ENCODE measurements at places on chromosomes 13 and 19.

- DNase-seq = no peak
Observed at GRCh38 chr19:6319376-6319775, 14.0 kb downstream of the ACER1 start.

DNA sequence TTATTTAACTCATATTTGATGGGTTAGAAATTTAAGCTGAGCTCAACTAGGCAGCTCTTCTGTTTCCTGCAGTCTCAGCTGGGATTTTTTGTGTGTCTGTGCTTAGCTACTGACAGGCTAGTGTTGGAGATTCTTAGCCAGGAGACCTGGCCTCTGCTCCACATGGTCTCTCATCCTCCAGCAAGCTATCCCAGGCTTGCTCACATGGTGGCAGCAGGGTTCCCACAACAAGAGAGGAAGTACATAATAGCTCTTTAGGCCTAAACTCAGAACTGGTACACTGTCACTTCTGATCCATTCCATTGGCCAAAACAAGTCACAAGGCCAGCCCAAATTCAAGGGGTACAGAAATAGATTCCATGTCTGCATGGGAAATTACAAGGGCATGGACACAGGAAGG lies 406.2 kb downstream of the SUCLA2 start:
- no peak for DNase-seq

DNA sequence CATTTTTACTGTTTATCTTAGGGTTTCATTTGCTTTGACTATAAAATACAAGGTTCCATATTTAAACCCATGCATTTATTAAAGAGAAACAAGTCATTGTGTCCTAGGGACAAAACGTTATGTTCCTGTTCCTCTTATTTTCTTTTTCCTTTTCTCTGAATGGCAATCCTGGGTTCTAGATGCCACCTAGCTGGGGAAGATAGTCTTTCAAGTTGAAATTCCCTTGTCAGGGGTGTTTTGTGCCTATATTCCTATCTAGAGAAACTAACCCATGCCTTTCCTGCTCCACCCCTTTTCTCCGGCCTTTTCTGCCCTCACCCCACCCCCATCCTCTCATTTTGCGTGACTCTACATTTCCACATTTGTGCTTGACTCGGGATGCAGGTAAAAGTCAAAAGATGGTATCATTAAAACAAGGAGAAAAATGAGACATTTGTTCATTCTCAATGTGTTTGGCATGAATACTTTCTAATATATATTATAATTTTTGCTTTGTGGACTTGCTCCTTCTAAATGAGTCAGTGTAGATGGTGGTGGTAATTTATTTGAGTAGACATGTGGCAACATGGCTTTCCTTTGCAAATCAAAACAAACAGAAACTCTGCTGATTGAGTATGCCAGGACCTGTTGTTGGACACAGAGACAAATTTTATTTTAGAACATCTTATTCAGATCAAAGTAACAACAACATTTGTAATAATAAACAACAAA lies 26.8 kb upstream of the STARD13 start:
- no peak for DNase-seq

DNA sequence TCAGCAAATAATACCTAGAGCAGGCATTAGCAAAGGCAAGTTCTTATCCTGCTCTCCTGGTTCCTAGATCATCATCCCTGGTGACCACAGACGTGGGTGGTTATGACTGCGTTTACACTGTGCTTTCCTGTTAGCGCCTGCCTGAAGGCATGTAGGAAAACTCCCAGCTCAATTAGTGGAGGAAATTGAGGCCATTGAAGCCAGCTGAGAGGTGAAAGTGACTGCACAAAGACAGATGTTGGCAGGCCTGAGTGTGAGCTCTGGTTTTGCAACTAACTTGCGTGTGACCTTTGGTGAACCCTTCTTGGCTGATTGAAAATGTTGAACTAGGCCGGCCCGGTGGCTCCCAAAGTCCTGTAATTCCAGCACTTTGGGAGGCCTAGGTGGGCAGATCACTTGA lies 17.5 kb upstream of the NWD1 start:
- DNase-seq = no peak

DNA sequence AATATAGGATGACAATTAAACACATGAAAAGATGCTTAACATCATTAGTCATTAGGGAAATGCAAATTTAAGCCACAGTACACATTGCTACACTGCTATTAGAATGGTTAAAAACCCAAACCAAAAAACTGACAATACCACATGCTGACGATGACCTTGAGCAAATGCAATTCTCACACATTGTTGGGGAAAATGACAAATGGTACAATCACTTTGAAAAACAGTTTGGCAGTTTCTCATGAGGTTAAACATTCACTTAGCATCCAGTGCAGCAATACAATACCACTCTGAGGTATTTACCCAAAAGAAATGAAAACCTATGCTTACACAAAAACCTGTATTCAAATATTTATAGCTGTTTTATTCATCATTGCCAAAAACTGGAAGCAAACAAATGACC lies 11.3 kb downstream of the FLT3 start:
- no peak for DNase-seq

DNA sequence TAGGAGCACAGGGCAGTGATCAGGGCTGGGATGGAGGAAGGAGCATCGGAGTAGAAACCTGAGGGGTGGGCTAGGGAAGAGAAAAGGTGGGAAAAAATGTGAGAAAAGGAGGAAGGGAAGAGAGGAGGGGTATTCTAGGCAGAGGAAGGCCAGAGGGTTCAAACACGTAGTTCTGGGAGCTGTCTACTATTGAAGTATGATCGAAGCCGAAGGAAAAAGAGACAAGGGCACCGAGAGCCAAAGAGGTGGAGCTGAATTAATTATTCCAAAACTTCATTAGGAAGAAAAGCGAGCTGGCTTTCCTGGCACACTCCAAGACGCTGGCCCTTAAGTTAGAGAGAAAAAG lies 7.8 kb downstream of the DLL3 start:
- DNase-seq = no peak

DNA sequence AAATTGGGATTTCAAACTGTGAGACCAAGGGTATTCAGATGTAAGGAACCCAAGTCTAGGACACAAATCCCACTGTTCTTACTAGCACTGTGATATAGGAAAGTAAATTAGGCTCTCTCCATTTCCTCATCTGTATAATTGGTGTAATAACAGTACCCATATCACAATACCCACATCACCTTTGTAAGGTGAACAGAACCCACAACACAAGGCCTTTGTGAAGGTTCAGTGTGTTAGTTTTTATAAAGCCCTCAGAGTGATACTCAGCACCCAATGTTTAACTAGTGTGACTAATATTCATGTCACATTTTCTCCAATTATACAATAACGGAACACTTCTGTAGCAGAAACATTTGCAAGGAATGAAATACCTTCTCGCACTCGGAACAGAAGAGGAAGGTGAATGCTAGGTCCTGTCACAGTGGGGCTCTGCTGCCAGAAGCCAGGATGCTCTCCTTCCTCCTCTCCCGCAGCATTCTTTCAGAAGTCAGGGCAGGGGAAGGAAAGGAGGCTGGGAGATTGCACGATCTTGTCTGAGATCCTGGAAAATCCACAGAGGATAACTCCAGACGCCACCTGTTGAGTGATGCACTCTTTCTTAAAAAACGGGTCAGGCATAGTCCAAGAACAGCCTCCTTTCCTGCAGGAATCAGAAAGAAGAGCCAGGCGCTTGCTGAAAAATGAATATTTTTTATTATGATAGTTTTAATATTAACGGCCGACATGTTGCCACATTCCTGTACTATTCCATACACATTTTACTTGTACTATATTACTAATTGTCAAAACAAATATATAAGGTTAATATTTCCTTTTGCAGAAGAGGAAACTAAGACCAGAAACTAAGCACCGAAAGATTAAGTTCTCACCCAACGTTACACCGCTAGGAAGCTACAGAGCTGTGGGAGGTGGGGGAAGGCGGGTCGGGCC lies 762 bp downstream of the ZNF45 start:
- DNase-seq = no peak

DNA sequence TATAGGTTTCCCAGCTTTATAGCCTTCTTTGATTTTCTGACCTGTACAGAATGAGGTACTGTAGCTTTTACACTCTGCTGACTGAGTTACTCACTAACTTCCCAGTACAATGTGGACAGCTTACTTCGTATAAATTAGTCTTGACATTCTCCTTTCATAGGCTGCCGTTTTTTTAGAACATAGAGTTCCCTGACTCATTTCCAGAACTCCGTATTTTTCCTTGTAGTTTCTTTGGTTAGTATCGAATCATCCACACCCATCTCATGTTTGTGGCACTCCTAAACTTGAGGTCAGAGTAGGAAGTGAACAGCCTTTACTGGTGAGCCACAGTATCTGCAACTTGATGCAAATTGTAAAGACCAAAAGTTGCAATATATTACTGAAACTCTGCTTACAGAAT lies 303.9 kb downstream of the SLITRK5 start:
- no peak for DNase-seq

GRCh38 chr19:7500811-7501450 lies 12.1 kb upstream of the PEX11G start:
- DNase-seq = no peak

DNA sequence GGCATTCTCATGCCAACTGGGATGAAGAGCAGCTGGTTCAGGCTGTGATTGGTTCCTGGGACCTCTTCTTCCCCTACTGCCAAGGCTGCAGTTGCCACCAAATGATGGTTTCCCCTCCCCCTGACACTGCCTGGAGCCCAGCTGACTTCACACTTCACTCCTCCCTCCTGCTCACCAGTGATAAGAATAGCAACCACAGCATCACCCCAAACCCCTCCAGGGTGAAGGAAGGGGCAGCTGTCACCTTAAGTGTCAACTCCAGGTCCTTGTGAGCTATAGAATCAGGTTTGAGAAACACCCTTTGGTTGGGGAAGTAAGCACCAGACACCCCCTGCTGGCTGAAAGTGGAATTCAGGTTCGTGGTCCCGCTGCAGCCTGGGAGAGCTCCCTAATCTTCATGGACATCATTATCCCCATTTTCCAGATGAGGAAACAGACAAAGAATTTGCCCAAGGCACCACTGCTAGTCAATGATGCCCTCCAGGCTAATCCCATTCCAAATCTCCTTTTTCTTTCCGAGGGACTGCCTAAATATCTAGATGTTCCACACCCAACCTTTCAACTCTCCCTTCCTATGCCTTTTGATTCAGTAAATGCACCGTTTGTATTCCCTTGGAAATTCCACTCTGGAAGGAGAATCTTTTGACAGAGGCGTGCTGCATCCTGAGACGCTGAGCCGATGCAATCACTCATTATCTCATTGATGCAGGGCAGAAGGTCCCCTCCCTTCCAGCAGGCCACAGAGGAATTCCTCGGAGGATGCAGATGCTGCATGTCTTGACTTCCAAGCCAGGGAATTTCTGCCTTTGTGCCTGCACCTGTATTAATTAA lies 50.6 kb upstream of the UQCRFS1 start:
- DNase-seq = no peak

Data from cortex of kidney (tissue), 1 donor.